Activated CD8-positive, alpha-beta memory T cell treated with anti-CD3 and anti-CD28 coated beads, Interleukin-2, amount 50 U/mL, for 48 hours (primary cell): ENCODE measurements at places on chromosomes 13 and 19.

DNA sequence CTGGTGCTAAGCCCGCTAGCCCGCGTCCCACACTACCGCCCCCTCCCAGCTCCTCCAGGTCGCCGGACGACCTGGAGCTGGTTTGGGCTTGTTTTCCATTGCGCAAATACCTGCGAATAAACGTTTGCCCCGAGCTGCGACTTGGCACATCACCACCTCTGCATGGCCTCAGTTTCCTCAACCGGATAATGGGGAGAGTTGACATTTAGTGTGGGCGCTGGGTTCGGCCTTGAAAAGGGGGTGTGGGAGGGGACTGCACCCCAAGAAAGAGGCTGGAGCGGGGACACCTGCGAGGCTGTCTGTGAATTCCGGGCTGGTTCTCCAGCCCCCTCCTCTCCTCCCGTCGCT, 11.0 kb upstream of the JUND start:
- DNase-seq: peak; percentile 72

GRCh38 chr19:16206046-16206605, 8.4 kb downstream of the AP1M1 start:
- DNase-seq: no peak

GRCh38 chr19:38267761-38268483, 3.5 kb downstream of the SPINT2 start:
- no peak for DNase-seq

DNA sequence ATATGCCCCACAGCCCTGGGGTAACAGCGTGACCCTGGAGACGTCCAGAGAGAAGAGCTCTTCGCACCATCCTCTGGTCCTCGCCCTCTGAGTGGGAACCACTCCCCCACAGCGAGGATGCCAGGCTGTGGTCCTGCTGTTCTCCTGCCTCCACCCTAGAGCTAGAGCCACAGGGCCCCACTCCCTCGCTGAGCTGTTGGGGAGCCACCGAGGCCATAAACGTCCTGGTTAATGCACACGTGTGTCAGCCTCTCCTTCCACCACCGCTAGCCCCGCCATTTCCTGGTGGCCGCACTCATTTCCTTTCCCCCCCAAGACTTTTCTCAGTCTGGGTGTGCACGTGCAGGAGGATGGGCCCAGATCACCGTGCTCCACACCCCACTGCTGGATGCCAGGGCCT, 11.5 kb downstream of the CEACAM16 start:
- no peak for DNase-seq

DNA sequence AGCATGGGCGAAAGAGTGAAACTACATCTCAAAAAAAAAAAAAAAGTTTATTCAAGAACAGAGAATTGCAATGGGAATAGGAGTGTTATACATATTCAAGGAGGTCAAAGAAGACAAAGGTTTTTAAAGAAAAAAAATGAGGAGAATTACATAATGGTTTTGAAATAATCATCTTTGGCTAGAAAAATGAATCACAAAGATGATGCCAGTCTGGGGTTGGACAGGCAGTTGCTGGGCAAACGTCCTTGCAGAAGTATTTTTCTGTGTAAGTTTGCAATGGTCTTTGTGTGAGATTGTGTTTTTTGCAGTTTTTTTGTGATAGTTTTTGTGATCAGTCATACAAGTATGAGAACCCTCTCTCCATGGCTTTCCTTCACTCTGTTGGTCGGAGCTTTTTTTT, 23.7 kb downstream of the LYPD3 start:
- no peak for DNase-seq

GRCh38 chr19:34428549-34429285, 536 bp downstream of the UBA2 start:
- no peak for DNase-seq

DNA sequence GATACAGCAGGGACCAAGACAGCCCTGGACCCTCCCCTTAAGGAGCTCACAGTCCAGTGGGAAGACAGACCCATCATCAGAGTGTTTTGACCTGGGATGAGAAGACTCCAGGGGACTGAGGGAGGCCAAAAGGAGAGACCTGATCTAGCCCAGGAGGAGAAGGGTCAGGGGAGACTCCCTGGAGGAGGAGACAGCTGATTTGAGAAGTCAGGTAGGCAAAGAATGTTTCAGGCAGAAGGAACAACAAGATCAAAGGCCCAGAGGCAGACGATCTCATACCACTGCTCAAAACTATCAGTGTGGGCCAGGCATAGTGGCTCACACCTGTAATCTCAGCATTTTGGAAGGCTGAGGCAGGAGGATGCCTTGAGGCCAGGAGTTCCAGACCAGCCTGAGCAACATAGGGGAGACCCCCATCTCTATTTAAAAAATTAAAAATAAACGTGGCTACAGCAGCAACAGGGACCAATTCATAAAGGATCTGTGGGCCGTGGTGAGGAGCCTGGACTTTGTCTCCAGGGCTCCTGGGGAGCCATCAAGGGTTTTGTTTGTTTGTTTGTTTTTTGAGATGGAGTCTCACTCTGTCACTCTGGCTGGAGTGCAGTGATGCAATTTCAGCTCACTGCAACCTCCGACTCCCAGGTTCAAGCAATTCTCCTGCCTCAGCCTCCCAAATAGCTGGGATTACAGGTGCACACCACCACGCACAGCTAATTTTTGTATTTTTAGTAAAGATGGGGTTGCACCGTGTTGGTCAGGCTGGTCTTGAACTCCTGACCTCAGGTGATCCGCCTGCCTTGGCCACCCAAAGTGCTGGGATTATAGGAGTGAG, 2.2 kb upstream of the COX6B1 start:
- DNase-seq: no peak

DNA sequence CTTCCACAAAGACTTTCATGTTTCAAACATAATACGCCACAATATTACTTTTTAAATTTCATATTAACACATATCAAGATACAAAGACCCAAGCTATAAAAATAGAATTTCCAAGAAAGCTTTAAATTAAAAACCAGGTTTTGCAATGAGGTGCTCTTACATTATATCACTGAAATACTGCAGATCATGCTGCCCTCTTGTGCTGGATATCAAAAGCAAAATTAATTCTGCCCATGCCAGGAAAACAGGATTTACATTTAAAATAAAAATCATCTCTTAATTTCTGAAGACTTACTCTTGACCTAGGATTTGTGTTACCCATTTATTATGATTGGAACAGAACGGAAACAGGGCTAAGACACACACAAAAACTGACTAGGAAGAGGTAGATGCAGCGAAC, 145.0 kb downstream of the ABCC4 start:
- DNase-seq: no peak

GRCh38 chr19:30226464-30227011, 145.6 kb upstream of the ZNF536 start:
- no peak for DNase-seq

DNA sequence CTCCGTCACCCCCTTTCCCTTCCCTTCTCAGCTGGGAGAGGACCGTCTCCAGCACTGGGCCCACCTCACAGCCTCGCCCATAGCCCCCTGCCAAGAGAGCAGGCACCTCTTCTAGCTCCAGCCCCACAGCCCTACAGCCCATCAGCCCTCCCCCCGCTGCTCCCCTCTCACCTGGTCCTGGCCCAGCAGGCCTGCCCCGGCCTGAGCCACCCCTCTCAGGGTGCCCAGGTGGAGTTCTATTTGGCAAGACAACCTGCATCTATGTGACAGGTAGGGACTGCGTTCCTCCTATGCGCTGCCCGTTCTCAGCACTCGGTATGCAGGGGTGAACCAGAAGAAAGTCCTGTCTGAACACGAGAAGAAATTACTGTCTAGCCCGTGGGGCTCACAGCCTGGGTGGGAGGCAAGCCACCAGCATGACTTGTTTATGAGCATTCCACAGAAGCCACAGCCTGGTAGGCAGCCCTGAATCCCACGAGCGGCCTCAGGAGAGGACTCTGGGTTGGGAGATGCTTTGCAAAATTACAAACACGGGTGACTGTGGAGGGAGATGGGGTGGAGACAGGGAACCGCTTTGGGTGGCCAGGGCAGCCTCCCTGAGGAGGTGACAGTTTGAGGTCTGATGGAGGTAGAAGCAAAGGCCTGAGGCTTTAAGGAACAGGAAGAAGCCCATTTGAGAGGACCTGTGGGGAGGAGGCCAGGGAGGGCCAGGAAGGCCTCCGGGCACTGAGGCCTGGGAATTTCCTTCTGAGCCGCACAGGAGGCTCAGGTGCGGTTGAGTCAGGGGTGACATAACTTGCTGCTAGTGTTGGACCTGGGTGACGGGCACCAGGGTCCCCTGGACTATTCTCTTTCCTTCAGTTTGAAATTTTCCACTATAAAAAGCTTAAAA, 1.2 kb upstream of the PLEKHF1 start:
- no peak for DNase-seq

- no peak for DNase-seq
Measured at GRCh38 chr19:35241417-35241816, 7.4 kb upstream of the LSR start.

- DNase-seq: no peak
Measured at GRCh38 chr19:39017026-39017425, 15.3 kb downstream of the FBXO27 start.

- DNase-seq: no peak
Measured at GRCh38 chr13:47816831-47817230, 184.2 kb downstream of the SUCLA2 start.

GRCh38 chr13:85970727-85971126, 171.5 kb upstream of the SLITRK6 start:
- no peak for DNase-seq

DNA sequence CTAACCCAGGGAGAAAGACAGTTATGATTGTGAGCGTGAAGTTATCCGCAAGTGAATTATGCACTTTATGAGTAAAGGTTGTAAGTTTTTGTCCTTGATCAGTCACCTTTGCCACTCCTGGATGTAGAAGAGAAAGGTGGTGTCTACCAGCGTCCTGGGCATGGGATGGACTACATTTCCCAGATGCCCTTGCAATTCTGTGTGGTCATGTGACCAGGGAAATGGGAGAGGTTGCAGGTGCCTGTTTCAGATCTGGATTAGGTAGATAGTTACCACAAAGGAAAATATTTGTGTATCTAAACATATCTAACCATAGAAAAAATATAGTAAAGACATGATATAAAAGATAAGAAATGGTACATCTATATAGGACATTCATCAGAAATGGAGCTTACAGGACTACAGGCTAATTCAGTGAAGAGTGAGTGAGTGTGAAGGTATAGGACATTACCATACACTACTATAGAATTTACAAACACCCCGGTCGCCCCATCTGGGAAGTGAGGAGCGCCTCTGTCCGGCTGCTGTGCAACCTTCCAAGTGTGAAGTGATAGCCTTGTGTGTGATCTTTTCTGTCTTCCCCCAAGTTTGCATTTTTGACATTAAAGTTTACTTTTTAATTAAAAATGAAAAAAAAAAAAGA, 51.6 kb upstream of the CACNA1A start:
- no peak for DNase-seq

- DNase-seq: no peak
Measured at GRCh38 chr13:30712536-30713532, 22.5 kb upstream of the ALOX5AP start.
